Stimulated activated CD8-positive, alpha-beta memory T cell treated with anti-CD3 and anti-CD28 coated beads, Interleukin-7, amount 100 ng/mL, for 48 hours (primary cell): ENCODE measurements at places on chromosomes 5 and 9.

DNA sequence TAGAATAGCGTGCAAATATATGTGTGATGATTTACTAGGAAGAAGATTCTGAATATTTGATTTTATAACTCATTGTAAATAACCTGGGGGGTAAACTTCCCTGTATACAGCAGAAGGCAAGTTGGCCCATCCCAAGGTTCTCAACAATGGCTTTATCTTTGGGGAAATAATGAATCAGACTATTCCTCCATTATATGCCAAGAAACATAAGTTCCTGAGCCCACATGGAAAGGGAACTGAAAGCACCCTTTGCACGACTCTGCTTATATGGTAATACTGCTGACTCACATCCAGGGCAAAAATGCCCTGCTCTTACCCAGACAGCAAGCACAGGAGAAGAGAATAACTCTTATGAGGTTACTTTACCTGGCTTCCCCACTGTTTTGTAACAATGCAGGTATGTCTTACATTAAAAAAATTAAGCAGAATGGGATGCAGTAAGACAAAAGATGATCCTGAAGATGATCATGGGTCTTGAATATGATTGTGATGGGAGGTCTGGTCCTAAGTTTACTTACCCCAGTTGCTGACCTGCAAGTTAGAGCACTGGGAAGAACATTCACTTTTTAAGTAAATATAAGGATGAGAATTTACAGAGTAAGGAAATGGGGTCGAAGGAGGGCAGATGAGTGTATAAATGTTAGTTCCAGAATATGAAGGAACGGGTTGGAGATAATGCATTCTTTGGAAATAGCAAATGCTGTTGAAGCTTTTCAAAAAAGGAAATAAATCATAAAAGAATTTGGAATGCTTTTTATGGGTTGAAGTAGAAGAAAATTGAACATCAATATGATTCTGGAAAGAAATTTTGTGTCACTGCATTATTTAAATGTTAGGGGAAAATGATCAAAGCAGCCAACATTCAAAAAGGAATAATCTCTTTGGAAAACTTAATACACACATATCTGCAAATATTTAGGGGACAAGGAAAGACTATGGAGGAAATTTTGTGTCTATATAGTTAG lies 428.4 kb upstream of the MPDZ start:
- DNase-seq, result no peak

DNA sequence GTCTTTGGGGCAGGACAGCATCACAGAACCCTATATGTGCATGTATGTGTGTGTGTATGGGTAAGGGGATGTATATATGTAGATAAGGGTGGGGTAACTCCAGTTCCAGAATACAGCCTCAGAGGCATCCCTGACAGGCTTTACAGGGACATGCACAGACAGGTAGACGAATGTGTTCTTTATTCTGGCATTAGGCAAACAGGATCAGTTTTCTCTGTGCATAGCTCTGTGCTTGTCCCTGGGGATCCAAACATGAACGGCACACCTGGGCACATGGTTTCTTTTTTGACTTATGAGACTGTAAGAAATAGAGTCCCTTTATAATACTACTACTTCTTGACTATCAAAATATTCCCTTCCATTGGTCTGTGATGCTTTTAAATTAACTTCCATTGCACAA lies 120.6 kb downstream of the TRIO start:
- no peak for DNase-seq

GRCh38 chr9:116027096-116027495 lies 126.5 kb upstream of the PAPPA start:
- no peak for DNase-seq

DNA sequence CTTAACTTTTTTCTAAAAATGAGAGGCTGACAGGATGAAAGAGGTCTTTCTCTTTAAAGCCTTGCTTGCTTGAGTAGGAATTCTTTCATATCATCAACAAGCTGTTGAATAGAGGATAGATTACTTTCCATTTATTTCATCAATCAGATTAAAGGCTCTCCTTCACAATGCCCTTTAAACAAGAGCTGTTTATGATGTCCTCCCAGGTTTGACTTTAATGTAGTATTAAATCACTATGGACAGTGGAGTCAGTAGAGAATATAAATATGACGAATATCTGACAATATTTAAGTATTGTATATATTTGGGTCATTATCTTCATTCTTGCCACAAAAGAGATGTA lies 282.0 kb downstream of the ISL1 start:
- no peak for DNase-seq

DNA sequence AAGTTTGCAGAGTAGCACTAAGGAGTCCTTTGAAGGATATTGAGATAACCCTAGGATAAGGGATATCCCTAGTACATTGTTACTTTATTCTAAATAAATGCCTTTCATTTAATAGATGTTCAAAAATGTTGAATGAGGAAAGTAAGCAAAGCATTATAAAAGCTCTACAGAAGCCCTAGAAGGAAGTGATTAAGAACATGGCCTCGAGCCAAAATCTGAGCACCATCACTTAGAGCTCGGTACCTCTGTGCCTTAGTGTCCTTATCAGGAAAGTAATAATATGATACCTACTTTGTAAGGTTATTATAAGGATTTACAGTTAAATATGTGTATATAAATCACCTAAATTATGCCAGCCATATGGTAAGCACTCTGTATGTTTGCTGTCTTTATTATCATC lies 242.6 kb downstream of the KIAA0825 start:
- DNase-seq, result no peak

- no peak for DNase-seq
Measured at GRCh38 chr9:104923740-104924139, 4.2 kb downstream of the ABCA1 start.

DNA sequence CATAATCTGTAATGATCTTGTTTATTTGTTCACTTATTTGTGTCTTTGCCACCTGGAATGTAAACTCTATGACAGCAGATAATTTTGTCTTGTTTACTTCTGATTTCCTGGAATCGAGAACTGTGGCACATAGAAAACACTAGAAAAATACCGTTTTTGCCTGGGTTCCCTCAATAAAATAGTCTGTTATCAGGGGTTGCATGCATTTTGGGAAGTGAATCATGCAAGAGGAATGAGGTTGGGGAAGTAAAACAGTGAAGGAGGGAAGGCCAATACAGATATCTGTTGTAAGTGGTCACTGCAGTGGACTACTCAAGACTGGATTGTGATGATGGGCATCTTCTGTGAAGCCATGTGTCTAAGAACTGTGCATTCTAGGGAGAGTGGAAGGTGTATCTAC lies 45.2 kb upstream of the IL6ST start:
- DNase-seq, result no peak
